Stimulated activated CD8-positive, alpha-beta memory T cell treated with anti-CD3 and anti-CD28 coated beads, Interleukin-7, amount 100 ng/mL, for 4 hours (primary cell): ENCODE measurements at places on chromosomes 2 and 18.

DNA sequence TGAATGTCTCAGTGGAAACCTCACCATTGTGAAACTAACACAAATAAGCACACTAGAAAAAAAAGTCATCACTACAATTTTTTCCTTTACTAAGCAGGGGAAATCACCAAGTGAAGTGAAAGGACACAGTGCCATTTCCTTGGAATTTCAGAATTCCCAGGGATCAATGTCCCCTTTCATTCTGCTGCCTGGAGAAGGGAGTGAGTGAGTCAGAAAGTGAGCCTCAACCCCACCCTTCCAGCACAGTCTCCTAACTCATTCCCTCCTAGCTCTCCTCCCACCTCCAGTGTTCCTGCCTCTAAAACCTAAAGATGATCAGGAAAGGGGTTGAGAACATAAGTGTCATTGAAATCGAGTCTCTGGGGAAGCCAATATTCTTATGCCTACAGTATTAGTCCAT lies 608.5 kb downstream of the RNF144A start:
- DNase-seq = no peak

DNA sequence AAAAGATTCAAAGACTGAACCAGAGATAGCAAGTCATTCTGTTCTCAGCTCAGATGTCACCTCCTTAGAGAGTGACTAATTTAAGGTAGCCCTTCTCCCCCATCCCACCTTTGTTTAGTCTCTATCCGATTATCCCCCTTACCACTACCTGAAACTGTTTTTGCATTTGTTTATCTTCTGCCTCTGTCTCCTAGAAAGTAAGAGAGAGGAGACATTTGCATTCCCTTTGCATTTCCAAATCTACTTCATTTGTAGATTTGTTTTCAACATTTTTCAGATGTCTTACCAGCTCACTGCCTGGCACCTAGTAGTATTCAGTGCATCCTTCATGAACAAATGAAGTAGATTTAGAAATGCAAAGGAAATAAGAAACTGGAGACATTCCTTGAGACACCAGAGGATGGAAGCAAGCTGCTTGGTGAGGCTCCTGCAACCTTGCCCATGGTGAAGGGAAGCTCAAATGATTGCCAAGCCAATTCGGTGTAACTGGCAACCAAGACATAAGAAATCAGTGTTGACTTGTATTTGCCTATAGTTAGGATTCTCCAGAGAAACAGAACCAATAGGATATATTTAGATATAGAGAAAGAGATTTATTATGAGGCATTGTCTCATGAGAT lies 385.7 kb downstream of the STK39 start:
- DNase-seq = no peak

GRCh38 chr2:106614511-106615291 lies 127.5 kb downstream of the CD8B2 start:
- no peak for DNase-seq

DNA sequence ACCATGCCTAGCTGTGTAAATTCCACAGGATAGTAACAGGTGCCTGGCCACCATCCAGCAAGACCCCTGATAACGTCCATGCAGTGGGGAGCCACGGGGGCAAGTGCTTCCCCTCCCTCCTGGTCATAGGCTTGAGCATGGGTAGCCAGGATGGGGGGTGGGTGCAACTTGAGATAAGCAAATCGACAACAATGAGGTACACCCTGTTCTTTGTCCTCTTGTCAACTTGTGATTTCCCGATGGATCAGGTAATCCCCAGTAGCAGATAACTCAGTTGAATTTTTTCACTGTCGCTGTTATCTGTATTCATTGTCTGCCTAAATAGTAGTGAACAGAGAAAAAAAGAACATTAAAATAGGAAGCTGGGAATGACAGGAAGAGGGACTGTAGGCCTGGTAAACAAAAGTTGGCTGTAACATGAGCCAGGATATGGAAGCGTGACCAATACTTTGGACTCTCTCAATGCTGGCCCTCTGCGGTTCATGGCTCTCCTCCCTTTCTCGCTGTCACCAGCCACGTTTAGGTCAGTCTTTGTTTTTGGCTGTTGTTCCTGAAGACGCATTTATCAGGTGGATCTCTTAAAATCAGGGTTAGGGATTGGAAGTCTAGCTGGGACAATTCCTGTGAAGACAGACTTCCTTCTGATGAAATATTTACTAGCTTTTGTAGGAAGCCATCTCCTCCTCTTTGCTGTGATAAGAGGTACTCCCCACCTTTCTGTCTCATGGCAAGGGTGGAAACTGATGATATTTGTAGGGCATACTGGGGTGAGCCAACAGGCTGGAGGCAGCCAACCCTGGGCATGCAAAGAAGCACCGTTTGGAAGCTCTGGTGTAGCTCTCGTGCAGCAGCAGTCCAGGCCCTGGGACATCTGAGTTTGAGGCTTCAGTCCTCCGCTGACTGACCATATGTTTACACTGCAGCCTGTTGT lies 42.4 kb downstream of the TCF7L1 start:
- no peak for DNase-seq

GRCh38 chr2:136916131-136916530 lies 150.8 kb downstream of the THSD7B start:
- DNase-seq = no peak

- DNase-seq = no peak
Measured at GRCh38 chr2:110170102-110170501, 34.7 kb downstream of the NPHP1 start.

- no peak for DNase-seq
Measured at GRCh38 chr18:25067275-25068025, 284.5 kb downstream of the ZNF521 start.
